ENCODE measurements at places on chromosomes 16 and 17.
A peak's percentile ranks its signal among the peaks of the same experiment; 100 is the strongest.

DNA sequence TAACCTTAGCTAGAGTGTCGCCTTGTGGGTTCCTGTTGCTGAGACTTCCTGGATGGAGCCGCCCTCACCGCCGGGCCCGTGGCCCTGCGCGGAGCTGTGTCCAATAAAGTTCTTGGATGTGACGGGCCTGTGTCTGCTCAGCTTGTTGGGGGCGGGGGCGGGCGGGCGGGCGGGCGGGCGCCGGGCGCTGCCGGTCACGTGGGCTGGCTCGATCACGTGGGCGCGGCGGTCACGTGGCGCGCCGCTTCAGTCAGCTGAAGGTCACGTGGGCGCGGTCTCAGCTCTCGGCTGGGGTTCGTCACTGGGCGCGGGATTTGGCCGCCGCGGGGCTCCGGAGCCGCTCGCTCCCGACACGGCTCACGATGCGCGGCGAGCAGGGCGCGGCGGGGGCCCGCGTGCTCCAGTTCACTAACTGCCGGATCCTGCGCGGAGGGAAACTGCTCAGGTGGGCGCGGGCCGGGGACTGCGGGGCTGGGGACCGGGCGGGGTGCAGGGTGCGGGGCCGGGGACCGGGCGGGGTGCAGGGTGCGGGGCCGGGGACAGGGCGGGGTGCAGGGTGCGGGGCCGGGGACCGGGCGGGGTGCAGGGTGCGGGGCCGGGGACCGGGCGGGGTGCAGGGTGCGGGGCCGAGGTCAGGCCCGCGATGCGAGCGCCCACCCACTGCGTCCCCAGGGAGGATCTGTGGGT, at the start of gene AMDHD2:
Gene AMDHD2 (plus strand): TSS at position 275 of the 687 bp plus-strand sequence. CDS start 88 bp downstream, at position 363.
- peak; percentile 97 for DNase-seq

GRCh38 chr17:57282296-57282695, 26.0 kb downstream of the MSI2 start:
- DNase-seq, result no peak

DNA sequence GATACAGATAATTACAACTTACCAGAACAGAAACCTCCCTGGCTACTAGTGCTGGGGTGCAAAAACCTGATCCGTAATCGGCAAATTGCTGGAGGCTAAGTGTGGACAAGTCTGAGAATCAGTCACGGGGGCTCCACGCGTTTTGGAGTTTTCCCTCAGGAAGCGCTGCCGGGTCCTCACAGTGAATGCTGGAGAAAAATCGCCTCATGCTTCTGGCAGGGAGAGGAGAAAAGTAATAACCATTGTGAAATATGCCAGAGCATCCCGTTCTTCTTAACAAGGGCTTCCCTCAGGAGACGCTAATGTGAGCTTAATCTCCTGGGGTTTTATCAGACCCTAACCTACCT, 79.0 kb upstream of the CACNG5 start:
- no peak for DNase-seq

DNA sequence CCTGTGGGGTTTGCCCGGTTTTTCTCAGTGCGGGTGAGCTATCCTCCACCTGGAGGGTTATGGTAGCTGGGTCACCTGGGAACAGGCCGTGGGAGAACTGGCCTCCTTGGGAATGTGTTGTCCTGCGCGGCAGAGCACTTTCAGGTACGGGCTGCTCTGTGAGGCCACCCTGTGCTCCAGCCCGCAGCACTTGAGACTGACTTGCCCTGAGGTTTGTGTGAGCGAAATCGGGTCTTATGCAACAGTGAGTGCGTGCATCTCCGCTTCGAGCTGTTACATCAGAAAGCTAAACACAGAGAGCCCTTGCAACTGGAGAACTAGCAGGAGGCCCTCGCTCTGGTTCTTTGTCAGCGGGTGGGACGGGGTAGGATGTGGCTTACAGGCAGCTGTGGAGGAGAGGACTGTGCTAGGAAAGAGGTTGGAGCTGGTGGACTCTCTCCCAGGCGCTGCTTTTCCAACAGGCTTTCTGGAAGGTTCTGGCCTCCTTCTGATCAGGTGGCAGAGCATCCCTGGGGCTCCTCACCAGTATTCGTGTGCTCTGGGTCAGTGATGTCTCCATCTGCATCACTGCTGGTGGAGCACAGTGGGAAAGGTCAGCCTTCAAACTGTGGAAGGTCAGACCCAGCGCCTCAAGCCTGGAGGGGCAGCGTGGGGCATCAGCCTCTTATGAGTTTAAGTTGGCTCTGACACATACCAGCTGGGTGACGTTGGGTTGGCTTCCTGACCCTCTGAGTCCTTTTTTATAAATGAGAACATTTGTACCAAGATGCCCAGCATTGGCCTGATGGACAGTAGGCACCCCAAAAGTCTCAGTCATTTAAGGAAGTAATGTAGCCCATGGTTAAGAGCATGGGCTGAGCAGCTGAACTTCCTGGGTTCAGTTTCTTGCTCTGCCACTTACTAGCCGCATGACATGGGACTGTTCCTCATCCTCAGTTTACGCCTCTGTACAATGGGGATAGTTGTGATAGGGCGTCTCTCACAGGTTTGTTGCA, 76.3 kb downstream of the KSR1 start:
- no peak for DNase-seq

DNA sequence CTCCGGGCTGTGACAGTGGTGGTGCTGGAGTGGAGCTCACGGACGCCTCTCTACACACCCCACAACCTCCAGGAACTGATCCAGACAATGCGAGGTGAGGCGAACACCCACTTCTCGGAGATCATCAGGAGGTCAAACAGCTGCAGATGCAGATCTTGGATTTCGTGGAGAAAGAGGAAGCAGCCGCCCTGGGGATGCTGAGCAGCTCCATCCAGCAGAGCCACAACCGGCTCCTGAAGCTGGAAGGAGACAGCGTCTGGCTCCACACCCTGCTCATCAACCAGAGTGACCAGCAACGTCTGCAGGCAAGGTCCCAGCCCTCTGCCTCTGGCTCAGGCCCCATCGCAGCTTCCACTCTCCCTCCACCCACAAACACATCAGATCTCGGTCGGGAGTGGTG, 13.2 kb upstream of the SLC16A5 start:
- DNase-seq, result no peak

DNA sequence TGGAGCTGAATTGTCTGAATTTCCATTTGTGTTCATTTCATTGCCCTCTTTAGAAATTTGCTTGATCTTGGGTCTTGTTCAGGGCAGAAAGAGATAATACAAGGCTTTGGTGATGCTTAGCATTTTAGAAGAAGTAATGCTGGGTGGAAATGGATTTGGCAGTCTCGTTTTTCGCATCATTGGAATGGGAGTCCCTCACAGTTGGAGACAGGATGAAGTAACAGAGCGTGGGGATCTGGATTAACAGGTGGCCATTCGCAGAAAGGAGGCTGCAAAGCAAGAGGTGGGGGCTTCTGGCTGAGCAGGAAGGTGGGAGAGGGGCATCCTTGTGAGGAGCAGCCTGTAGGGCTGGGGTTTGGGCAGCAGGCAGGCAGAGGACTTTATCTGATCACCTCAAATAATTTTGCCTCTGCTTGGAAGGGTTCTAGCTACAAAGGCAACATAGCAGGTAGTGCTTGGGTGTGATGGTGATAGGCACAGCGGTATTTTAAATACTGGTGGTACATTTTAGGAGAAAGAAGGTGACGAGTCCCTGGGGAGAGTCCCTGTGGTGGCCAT, 17.0 kb downstream of the KSR1 start:
- no peak for DNase-seq

DNA sequence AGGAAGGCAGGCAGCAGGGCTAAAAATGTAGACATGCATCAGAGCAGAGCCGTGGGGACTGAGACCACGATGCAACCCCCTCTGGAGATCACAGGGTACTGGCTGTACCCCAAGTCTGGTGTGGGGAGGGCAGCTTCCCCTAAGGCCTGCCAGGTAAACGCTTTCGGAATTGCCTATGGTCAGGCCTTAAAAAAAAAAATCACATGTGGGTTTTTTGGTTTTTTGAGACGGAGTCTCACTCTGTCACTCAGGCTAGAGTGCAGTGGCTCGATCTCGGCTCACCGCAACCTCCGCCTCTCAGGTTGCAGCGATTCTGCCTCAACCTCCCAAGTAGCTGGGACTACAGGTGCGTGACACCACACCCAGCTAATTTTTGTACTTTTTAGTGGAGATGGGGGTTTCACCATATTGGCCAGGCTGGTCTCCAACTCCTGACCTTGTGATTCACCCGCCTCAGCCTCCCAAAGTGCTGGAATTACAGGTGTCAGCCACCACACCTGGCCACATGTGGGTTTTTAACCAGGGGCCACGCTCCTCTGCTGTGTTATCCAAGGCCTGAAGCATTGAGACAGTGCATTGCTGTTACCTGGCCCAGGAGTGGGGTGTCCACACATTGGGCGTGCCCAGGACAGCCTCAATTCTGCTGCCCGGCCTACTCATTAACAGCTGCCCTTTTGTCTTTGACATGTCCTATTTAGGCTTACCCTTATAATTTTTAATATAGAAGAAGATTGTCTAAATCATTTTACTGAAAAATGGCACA, 50.4 kb downstream of the LITAF start:
- DNase-seq, result no peak

GRCh38 chr16:73145166-73145880, 97.4 kb upstream of the ZFHX3 start:
- no peak for DNase-seq

DNA sequence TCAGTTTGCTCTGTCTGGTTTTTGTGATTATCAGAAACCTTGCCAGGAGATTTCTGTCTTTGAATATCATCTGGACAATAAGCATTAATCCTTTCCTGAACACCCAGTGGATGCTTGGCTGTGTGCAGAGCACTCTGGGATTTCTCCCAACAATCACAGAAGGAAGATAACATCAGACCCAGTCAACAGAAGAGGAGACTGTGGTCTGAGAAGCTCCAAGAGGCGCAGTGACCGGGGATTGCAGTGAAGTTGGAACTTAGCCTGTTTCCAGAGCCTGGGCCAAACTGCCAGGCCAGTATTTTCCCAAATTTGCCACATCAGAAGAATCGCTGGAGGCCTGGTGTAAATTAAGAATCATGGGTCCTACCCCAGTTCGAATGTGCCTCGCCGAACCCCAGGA, 264.7 kb downstream of the C16orf95 start:
- DNase-seq, result no peak

GRCh38 chr17:63358111-63358839, 87.8 kb downstream of the CYB561 start:
- DNase-seq, result peak; percentile 76

DNA sequence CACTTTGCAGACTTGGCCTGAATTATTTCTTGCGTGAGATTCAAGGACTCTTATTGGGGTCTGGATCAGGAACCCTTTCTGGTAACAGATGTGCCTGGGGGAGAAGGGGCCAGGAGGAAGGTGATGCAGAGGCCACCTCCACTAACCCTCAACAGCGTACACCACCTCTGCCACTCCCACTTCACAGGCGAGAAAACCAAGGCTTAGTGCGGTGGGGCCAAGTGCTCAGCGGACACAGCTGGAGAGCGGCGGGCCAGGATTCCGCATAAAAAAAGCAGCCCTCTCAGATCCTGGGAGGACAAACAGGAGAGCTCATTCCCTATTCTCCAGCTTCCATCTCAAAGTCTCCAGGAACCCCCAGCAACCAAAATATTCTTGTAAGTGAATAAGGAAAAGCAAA, 51.4 kb downstream of the SLC7A5 start:
- DNase-seq, result no peak

DNA sequence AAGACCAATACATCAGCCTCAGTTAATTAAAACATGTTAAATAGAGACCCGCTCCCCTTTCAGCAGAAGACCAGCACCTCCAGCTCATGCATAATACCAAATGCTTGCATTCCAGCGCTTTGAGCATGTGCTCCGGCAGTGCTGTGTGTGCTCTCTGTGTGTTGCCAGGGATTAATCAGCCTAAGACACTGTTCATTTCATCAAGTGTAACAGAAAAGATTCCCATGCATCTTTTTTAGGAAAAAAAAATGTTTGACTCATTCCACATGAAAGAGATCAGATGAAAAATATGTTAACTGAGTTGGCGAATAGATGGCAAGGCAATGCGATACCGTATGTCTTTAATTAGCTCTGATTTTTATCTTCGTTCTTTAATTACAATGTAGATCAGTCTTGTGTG, 187.6 kb downstream of the RPTOR start:
- peak; percentile 89 for DNase-seq

DNA sequence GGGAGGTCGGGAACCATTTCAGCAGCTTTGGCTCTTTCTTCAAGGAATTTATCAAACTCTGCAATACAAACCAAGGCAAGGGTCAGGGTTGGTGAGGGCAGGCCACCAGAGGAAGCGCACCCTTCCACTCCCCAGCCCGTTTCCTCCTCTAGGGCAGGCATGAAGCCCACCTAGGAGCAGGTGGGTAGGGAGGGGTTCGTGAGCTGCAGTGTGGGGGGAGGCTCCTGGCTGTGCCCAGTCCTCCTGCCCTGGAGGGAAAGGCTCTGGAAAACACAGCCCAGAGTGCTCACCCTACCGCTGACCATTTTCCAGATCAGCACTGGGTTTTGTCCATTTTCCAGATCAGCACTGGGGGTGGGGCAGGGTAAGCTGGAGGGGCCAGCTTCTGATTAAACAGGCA, 10.9 kb upstream of the SREBF1 start:
- DNase-seq, result no peak

DNA sequence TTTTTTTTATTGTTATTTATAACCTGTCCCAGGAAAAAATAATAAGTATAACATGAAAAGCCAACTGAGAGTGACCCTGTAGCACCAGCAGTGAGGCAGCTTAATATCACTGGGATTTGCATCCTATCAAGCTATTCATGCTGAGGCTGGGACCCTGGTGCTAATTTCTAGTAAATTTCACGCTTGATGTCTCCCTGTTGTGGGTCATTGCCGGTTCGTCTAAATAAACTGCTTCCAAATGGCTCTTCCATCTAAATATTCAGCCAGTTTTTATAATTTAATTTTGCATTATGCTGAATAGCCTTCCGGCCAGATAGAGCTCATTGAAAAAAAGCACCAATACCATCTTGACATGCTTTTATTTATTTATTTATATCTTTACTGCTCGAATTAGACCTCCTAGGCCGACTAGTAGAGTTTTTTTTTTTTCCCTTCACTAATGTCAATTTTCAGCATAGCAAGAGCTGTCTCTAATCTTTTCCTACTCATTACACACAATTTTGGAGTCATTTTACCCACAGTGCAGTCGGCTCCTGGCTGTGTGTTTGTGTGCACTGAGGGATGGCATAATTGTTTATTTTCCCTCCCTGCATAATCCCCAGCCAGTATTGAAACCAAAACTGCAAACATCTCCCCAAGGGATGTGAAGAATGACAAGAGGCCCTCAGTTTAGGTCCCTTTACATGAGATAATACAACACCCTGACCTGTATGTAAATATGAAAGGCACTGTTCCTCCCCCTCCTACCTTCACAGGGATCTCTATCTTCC, 168.8 kb downstream of the AATF start:
- DNase-seq, result no peak

DNA sequence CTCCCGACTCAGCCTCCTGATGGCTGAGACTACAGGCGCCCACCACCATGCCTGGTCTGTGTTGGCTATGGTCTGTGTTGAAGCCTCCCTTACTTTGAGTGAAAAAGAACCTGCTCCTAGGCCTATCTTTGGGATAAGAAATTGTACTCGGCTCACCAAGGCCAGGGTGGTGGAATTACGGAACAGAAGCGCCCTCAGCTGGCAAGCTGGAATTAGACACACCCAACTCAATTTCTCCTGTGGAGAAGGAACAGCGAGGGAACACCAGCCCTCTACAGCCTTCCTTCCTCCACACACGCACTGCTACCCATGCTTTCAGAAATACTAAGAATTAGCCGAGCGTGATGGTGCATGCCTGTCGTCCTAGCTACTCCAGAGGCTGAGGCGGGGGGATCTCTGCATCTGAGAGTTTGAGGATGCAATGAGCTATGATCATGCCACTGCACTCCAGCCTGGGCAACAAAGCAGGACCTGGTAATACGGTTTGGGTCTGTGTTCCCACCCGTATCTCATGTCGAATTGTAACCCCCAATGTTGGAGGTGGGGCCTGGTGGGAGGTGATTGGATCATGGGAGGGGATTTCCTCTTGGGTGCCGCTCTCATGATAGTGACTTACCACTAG, 40.1 kb upstream of the RBBP6 start:
- peak; percentile 67 for DNase-seq

Measured in AG20443 (cell line).